Lower leg skin (tissue), 4 donors: ENCODE measurements at places on chromosomes 5 and 9.

- DNase-seq: no peak
These were observed 72.4 kb upstream of the MEF2C start for GRCh38 chr5:88955403-88955802.

GRCh38 chr5:135602882-135603721 is 24.3 kb upstream of the CXCL14 start:
- DNase-seq: peak; percentile 82

GRCh38 chr5:166860426-166860825 is 1431.0 kb upstream of the WWC1 start:
- DNase-seq: no peak

GRCh38 chr5:108858959-108859358 is 111.3 kb downstream of the FER start:
- no peak for DNase-seq

GRCh38 chr9:125904155-125904851 is 157.1 kb downstream of the PBX3 start:
- DNase-seq: no peak

DNA sequence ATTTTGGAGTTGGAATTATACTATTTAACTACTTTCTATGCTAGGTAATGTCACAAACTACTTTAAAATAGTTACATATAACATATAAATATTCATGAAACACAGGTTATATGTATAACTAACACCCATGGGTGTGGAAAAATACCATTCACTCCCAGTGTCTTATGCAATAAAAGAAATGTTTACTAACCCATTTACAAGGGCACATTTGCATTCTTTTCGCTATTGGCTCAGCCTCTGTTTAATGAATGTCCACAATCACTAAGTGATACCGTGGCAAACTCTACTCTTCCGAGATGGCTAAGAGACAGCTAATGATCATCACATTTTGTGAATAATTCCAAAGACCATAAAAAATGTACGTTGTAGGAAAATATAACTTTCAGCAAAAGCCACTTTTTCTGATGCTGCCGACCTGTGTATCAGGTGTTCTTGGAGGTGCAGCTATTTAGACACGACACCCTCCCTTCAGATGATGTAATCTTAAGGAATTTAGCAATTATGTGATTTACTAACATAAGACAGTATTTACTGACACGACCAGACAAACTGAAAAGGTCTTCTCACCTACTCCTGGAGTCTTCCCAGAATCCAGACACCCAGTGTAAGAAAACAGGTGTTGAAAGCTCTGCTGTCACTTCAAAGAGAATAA is 121.7 kb upstream of the FAM120A start:
- no peak for DNase-seq

DNA sequence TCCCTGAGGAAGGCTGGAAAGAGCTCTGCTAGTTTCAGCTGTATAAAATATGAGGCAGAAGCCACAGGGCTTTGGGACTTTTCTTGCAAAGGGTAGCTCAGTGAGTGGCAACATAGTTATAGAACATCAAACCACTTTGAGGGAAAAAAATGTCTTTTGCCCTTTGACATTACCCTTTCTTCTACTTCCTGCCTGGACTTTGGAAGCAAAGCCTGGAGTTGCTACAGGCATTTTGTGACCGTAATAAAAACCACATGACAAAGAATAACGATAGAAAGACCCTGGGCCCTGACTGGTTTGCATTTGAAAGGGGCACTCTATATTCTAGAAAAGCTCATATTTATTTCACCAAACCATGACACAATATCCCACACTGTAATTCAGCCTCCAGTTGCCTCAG is 440.9 kb downstream of the DIRAS2 start:
- DNase-seq: no peak

GRCh38 chr5:56454219-56454862 is 221.2 kb upstream of the ANKRD55 start:
- no peak for DNase-seq

DNA sequence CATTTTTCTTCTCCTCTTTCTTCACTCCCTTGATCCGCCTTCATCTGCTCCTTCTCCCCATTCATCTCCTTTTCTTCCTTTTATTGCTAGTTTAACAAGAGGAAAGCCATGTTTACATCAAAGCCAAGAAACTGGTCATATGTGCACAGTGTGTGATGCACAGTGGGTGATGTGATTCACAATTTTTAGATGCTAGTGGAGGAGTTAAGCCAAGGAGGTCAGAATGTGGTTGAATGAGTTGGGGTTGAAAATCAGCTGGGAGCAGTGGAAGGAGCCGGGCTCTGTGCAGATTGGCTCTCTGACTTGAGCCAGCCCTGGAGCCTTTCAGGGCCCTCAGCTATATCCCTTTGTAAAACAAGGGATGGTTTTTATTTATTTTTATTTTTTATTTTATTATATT is 7.3 kb downstream of the ACER2 start:
- no peak for DNase-seq

DNA sequence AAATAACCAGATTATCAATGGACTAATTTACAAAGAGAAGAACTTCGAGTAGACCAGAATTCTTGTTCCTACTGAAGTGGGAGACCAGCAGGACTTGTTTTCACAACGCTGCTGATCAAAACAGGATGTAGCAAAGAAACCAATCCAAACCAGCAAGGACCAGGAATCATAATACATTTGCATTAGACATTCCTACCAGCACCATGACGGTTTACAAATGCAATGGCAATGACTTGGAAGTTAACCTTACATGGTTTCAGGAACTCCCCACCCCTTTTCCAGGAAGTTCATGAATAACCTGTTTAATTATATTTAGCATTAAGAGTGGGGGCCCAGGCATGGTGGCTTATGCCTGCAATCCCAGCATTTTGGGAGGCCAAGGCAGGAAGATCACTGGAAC is 100.0 kb downstream of the LPAR1 start:
- no peak for DNase-seq

DNA sequence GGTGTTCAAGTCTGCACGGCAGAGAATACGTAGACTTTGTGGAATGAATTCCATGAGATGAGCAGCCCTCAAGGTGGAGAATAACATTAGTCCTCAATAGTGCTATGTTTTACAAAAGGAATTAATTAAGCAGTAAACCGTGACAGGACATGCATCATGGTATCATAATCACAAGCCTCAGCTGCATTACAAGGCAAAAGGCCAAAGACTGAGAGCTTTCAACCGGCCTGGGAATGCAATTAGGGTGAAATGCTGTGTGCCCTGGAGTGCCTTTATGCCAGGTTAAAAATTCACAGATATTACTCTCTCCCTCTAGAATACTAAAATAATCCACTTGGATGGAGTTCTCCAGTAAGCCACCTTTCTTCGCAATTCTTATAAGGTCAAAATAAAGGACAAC is 270.6 kb downstream of the MLLT3 start:
- no peak for DNase-seq

- no peak for DNase-seq
These were observed 53.5 kb upstream of the GRIN3A start for GRCh38 chr9:101791938-101792337.

- DNase-seq: no peak
These were observed 96.7 kb upstream of the FER start for GRCh38 chr5:108650997-108651396.

GRCh38 chr9:113387560-113388230 is 10.9 kb upstream of the HDHD3 start:
- DNase-seq: no peak

- no peak for DNase-seq
These were observed 16.7 kb downstream of the ITGA1 start for GRCh38 chr5:52804387-52804791.

GRCh38 chr9:14342736-14343135 is 28.8 kb upstream of the NFIB start:
- DNase-seq: no peak

GRCh38 chr5:56167519-56167918 is 65.6 kb downstream of the ANKRD55 start:
- no peak for DNase-seq

DNA sequence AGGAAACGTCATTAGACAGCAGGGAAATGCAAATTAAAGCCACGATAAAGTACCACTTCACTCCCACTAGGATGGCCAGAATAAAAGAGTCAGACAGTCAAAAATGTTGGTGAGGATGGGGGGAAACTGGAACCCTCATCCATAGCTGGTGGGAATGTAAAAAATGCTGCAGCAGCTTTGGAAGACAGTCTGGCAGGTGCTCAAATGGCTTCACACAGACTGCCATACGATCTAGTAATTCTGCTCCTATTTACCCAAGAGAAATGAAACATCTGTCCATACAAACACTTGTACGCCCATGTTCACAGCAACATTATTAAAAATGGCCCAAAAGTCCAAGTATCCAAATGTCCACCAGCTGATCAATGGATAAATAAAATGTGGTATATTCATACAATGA is 158.9 kb upstream of the PHYKPL start:
- peak; percentile 25 for DNase-seq

DNA sequence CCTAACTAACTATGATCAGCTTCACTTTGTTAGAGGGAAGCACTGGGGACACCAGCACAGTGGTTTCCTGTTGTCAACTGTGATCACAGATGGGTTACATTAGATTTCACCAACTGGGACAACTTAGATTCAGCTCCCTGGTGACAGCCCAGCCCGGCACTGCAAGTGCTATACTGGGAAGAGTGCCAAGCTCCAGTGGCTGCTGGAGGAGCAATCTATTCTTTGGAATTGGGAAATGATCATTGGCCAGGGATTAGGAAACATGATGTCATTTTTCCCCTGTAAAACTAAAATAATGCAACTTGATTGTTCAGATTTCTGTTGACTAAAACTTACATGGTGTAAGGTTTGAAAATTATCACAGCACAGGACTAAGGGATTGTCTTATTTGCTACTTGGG is 33.2 kb downstream of the PTGR1 start:
- DNase-seq: no peak

GRCh38 chr9:69645488-69645887 is 26.7 kb downstream of the APBA1 start:
- DNase-seq: peak; percentile 57

GRCh38 chr5:102561894-102562760 is 63.3 kb upstream of the SLCO6A1 start:
- DNase-seq: no peak

DNA sequence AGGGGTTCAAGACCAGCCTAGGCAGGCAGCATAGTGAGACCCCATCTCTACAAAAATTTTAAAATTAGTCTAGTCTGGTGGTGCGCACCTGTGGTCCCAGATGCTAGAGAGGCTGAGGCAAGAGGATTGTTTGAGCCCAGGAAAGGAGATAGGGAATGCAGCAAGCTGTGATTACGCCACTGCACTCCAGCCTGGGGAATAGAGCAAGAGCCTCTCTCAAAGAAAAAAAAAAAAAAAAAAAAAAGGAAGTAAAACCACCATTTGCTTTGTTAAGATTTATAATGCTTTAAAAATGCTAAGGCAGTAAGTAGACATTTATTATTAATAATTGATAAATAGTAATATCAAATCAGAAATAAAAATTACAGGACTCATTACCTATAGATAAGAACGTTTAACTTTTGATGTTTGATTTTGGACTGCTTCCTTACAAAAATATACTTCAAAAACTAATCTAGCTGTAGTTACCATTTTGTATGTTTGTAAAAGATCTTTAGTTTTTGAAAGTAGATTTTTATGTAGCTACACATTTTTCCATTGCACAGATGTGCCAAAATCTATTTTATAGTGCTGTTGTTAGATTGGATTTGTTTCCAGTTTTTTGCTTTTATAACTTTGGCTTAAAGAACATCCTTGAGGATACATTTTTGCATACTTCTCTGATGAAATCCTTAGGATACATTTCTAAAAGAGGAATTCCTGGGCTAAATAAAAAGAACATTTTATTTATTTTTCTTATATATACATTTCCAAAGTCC is 86.4 kb downstream of the INIP start:
- DNase-seq: no peak

DNA sequence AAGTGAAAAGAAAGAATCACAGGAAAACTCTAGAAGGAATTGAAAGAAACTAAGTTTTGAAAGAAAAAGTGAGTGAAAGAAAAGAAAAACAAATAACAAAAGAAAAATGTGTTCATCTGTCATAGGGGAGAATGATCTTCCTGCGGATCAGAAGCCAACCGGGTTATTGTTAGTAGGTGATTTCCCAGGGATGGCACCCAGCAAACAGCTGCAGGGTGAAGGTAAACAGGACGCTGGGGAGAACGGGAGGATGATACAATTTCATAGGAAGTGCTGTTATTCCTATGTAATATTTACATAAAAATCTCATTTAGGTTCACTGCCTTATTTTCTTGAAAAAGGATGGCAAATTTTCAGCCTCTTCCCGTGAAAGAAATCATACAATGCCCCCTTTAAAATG is 72.4 kb upstream of the LHFPL2 start:
- no peak for DNase-seq

GRCh38 chr9:129826344-129826743 is 2.4 kb upstream of the TOR1A start:
- DNase-seq: no peak

DNA sequence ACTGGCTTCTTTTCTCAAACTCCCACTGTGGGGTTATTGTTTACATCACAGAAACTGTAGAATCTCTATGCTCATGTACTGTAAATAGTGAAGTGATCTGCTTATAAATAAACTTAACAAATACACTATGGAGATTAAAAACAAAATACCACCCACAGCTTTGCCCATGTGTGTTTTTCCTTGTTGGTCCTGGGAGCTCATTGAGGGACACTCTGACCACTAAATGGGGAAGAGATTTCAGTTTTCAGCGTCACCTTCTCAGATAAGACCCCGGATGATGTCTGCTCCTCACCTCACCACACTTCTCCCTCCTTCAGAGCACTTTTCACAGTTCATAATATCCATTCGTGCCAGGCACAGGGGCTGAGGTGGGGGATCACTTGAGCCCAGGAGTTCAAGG is 89.7 kb downstream of the PDE6A start:
- no peak for DNase-seq

DNA sequence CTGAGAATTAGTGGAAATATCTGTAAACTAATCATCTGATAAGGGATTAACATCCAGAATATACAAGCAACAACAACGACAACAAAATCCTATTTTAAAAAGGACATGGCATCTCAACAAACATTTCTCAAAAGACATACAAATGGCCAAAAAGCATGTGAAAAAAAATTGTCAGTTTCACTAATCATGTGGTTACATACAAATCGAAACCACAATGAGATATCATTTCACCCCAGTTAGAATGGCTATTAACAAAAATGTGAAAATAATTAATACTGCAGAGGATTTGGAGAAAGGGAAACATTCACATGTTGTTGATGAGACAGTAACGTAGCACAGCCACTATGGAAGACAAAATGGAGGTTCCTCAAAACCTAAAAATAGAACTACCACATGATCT is 69.5 kb downstream of the ERP44 start:
- DNase-seq: no peak

GRCh38 chr9:112166176-112167140 is 8.6 kb downstream of the SUSD1 start:
- DNase-seq: no peak

DNA sequence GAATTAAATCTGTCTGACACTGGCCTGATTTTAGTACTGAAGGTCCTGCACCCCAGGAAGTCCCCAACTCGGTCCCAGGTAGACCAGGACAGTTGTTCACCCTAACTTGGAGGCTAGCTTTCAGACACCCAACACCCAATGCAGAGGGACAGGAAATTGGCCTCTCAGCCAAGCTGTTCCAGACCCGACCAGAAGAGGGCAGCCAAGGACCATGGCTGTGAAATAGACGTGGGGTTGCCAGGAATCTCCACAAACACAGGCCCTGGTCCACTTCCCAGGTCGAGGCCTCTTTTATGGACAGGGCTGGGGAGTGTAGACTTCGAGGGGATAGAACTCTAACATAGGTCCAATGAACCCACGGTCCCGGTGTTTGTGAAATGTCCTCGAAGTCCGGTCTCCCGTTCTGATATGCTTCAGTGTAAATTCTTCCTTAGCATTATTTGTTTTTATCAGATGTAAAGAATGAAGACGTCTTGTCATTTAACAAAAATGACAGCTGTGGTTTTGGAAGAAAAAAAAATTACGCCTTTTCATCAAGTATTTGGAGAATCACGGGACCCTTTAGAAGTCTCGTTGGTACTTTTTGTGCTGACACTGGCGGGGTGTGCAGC is 260.3 kb upstream of the ADAMTS16 start:
- peak; percentile 92 for DNase-seq
